NCI-H69 (cell line): ENCODE measurements at places on chromosomes 7 and 10.

DNA sequence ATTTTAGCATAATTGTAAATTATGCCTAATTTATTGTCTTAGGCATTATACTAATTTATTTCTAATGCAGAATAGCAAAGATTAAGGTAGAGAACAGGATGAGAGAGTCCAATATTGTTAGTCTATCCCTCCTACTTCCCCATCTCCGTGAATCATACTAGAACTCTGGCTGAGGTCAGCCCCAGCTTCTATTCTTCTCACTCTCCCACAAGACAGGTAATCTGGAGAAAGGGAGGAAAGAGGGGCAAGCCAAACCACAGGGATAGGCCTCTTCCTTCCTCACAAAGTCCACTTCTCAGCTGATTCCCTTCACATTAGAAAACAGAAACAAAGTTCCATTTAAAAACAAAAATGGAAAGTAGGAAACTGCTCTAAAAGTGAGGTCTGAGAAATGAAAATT, 117.5 kb upstream of the LAMB4 start:
- no peak for DNase-seq

DNA sequence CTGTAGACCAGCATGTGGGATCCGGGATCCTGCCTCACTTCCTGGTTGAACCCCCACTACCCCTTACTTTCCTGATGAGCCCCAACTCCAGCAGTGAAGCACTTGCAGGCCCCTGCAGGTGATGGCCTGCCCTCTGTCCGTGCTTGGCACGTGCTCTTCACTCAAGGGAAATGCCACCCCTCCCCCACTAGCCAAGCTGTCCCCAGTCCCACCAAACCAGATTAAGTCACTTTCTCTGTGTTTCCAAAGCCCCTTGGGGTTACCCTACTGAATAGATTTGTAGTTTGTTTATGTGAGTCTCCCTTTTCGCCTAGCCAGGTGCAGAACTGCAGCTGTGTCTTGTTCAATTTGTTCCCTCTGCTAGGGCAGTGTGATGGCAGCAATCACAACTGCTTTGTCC, 121.7 kb downstream of the WDFY4 start:
- DNase-seq: peak; percentile 6

DNA sequence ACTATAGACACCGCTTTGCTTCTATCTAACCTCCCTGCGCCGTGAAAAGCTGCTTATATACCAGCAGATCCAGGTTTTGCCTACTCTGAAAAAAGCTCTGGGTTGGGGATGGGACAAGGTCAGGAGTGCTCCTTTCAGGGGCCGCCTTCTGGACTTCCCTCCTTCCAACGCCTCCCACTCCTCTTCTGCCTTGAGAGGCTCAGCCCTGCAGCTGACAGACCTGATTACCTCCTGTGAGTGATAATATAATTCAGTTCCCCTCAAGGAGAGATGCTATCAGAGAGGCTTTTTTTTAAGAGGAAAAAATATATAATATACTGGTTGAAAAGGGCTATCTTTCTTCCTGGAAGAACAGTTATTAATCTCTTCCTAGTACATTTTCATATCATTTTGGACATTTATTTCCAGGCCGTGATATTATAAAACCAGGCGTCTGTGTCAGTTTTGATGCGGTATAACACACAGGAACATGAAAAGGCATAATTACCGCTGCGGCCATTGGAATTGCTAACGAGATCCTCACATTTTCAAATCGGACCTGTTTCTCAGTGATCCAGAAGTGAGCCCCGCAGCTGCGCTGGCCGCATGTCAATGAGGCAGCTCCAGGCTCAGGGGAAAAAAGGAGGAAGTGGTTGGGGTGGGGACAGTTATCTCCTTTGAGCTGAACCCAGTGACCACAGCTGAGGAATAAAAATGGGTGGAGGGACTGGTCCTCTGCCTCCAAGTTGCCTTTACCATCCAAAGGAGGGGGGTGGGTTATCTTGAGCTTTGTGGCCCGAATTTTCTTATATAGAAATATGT, 457.1 kb downstream of the TYW1 start:
- no peak for DNase-seq

DNA sequence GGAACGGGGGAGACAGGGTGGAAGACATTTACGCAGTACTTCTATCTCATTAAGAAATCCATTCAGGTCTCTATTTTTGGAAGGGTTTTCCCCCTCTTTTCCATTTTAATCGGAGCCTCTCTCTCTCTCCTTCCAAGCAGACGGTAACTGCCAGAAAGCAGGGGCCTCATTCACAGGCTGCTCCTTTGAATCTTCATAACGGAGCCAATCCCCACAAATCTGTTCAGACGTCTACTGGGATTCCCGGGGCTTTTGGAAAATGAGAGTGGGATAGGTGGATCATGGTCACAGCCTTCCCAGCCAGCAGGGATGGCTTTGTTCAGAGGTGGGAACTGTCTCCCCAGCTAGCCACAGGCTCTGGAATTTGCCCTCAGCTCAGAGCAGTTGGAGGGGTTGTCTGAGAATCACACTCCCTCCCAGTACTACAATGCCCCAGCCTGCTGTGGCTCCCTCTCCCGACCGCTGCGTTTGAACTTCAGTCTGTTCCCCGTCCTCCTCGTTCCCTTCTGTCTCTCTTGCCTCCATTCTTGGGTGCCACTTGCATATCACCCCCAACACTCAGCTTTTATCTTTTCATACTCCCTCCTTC, 413.6 kb downstream of the PLXNA4 start:
- no peak for DNase-seq

DNA sequence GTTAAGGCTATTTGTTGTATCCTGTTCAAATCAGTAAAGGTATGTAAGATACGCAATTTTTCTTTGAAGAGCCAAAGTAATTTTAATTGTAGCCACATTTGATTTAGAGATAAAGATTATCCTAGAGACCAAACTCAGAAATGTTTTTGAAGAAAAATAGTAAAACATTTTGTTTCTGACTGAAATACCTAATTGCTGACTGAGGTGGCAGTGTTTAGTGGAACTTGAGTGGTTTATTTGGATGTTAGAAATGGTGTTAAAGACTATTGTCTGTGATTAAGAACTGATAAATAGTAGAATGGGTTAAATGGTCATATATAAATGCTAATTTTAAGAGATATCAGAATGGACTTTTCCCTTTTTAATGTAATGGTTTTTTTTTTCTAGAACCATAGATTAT, 15.3 kb downstream of the EDRF1 start:
- DNase-seq: no peak

DNA sequence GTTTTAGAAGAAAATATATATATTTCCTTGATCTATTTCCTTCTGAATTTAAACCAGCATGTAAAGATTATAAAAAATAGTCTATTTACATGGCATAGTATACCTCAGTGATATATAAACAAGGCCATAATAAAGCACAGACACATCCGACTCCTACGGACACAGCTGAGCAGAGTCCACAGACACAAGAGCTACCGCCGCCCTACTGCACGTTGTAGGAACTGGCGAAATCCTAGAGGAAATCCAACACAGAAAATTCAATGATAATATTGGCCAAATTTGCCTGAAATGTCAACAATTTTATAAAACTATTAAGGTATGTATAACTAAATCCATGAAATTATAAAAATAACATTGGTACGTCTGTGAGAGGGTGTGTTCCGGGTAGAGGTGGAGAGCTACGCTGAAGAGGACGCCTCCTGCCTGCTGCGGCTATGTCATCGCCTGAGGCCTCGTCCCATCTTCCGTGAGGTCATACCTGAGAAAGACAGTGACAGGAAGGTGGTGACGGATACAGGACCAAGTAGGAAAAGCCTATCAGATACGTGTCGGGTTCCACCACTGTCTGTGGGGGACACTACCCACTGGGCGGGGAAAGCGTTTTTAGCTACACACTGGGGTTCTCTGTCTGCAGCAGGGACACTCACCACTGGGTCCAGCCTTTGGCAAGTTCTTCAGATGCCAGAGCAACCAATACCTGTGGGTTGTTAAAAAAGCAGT, 29.3 kb upstream of the NCAPG2 start:
- no peak for DNase-seq

DNA sequence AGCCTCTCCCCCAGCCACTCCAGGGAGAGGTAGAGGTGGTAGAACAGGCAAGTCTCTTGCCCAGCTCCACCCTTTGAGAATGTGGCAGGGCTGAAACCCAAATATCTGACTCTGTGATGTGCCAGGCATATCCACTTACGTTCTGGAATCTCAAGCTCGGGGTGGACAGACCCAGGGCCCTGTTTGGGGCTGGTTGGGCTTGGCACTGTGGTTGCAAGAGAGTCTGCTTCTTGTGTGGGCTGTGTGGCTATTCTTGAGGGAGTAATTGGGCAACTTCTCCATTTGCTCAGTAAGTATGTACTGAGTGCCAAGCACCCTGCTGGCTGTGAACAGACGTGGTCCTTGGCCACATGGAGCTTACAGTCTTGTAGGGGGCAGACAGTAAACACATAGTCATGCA, 4.7 kb downstream of the UBTD1 start:
- no peak for DNase-seq
